Activated CD4-positive, alpha-beta T cell treated with anti-CD3 and anti-CD28 coated beads, Interleukin-2, amount 50 U/mL, for 1 hour (primary cell): ENCODE measurements at places on chromosomes 16 and 17.

DNA sequence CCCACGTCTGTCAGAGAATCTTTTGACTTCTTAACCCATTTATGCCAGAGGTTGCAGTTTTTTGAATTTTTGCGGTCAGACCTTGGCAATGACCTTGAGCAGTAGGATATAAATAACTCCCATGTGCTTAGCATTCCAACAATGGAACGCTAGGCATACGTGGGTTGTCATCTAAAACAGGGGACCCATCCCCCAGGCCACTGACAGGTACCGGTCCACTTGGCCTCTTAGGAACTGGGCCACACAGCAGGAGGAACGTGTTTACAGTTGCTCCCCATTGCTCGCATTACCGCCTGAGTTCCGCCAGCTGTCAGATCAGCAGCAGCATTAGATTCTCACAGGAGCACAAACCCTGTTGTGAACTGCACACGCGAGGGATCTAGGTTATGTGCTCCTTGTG, 76.8 kb upstream of the LGALS9 start:
- no peak for DNase-seq

- no peak for DNase-seq
These were observed 28.3 kb upstream of the TEX2 start for GRCh38 chr17:64291268-64291851.

DNA sequence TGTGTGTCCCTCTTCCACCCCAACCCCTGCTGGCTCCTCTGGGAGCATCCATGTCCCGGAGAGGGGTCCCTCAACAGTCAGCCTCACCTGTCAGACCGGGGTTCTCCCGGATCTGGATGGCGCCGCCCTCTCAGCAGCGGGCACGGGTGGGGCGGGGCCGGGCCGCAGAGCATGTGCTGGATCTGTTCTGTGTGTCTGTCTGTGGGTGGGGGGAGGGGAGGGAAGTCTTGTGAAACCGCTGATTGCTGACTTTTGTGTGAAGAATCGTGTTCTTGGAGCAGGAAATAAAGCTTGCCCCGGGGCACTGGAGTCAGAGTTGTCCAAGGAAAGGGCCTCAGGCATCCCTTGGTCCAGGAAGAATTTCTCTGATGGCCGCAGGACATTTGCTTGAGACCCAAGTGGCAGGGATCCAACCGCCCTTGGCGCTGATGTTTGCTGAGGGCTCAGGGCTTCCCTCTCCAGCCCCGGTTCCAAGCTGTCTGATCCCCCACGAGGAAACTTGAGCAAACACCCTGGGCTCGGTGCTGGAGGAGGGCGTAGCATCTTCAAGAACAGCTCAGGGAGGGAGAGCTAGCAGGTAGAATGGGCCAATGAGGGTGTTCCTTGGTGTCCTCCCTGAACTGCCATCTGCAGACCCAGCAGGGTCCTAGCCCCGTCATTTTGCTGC, 4.5 kb downstream of the NXPH3 start:
- DNase-seq: no peak

DNA sequence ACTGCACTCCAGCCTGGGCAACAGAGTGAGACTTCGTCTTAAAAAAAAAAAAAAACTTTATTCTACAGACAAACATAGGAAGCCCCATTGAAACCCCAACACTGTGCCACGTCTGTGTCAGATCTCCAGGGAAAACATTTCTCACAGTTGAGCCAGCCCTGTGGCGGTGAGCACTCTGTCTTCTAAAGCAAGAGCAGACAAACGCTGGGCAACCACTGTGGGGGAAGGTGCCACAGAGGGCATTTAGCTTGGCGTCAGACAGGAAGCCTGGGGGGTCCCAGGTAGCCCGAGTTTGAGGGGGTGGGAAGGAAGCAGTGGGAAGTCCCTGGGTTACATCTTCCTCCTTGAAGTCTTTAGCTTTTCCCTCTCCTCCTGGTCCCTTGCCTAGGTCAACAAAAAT, 16.0 kb downstream of the C17orf100 start:
- no peak for DNase-seq

DNA sequence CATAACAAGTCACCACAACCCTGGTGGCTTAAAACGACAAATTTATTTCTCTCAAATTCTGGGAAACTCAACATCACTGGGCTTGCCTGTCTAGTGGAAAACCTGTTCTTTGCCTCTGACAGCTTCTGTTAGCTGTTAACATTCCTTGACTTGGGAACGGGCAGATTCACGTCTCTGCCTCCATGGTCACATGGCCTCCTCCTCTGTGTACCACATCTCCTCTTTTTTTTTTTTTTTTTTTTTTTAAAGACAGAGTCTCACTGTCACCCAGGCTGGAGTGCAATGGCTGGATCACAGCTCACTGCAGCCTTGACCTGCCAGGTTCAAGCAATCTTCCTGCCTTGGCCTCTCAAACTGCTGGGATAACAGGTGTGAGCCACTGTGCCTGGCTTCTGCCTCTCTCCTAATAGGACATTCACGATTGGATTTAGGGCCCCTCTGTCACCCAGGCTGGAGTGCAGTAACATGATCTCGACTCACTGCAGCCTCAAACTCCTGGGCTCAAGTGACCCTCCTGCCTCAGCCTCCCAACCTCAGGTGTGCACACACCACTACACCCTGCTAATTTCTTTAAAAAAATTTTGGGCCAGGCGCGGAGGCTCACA, 11.7 kb upstream of the LLGL1 start:
- no peak for DNase-seq

DNA sequence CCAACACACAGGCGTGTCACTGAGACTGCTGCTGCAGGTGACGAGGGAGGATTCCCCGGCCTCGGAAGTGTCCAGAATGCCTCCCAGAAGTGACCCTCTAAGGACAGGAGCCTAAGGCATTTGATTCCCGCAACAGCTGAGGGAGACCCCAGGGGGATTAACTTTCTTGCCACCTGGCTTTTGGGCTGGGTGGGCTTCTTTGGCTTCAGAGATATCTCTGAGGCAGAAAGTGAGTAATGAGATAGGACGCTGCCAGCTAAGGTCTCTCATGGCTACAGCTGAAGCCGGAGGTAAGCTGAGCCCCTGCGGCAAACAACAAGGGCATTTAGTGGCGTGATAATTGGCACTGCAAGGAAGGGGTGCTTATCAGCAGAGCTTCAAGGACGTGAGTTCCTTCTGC, 17.0 kb downstream of the DRC3 start:
- DNase-seq: no peak

DNA sequence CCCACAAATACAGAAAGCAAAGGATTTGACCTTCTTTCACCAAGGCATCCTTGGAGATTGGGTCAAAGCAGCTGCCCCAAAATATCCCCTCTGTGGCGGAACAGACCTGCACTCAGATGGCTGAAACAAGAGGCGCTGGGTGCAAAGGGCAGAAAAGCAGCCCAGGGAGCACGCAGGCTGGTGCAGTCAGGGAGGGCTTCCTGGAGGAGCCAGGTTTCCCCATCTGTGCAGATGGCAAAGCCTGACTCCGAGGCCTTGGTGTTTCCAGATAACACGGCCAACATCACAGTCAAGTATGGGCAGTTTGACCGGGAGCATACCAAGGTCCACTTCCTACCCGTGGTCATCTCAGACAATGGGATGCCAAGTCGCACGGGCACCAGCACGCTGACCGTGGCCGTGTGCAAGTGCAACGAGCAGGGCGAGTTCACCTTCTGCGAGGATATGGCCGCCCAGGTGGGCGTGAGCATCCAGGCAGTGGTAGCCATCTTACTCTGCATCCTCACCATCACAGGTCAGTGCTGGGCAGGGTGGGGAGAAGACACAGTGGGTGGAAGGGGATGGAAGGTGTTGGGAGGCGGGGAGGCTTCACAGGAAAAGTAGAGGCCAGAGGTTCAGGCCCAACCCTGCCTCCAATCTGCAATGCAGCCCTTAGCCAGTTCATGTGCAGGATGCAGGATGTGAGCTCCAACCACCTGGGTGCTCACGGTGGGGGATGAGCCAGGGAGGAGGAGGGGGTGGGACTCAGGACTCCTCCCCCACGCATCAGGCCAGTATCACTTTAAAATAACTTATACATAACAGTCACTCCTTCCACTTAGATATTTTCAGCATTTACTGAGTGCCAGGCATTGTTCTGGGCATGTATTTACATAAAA, 26.4 kb upstream of the BEAN1 start:
- DNase-seq: no peak

- DNase-seq: no peak
These were observed 8.0 kb downstream of the PSMD11 start for GRCh38 chr17:32452281-32452680.

GRCh38 chr16:82150549-82150948, 19.5 kb downstream of the MPHOSPH6 start:
- no peak for DNase-seq

GRCh38 chr17:30082773-30083172, 33.8 kb upstream of the NSRP1 start:
- DNase-seq: no peak

DNA sequence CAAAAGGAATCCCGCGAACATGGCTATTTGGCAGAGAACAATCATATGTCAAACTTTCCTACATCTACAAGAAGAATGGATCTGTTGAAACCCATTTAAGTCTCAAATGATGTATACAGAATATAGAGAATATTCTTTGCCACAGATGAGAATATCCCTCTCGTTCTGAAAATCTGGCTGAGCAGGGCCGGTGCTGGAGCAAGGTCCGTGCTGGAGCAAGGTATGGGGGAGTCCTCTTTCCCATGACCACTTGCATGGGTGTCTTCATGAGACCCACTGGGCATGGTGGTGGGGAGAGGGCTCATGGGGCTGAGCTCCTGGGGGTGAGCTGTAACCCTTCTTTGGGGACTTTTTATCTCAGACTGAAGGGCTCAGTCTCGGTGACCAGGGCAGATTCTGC, 440.9 kb downstream of the SOX9 start:
- no peak for DNase-seq

DNA sequence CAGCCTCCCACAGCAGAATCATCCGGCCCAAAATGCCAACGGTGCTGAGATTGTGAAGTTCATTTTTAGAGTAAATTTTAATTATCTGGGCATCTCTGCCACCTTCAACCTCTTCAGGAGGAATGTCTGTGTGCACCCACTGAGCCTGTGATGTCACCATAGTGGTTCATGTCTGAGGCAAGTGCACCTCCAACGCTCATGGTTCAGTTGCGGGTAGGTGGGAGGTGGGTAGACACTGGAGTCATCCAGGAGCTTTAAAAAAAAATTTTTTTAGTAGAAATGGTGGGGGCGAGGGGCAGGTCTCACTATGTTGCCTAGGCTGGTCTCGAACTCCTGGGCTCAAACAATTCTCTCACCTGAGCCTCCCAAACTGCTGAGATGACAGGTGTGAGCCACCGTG, 1.9 kb downstream of the FLYWCH1 start:
- DNase-seq: no peak

- DNase-seq: no peak
These were observed 6.0 kb upstream of the LPCAT2 start for GRCh38 chr16:55502801-55503366.

DNA sequence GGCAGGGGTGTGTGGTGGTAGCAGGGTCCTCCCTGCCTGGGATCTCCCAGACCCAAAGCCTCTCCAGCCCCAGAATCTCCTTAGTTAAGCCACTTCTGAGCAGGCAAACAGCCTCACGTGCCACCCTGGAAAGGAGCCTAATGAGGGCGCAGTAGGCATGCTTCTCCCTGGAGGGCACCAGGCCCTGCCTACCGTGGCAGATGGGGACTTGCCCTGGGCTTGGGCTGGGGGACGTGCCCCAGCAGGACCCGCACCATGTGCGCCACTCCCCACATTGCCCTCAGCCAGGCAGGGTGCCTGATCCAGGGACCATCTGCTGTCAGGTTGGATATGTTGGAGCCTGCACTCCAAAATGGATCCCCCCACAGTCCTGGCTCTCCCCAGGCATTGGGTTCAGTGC, 14.2 kb downstream of the FAM83G start:
- DNase-seq: no peak

DNA sequence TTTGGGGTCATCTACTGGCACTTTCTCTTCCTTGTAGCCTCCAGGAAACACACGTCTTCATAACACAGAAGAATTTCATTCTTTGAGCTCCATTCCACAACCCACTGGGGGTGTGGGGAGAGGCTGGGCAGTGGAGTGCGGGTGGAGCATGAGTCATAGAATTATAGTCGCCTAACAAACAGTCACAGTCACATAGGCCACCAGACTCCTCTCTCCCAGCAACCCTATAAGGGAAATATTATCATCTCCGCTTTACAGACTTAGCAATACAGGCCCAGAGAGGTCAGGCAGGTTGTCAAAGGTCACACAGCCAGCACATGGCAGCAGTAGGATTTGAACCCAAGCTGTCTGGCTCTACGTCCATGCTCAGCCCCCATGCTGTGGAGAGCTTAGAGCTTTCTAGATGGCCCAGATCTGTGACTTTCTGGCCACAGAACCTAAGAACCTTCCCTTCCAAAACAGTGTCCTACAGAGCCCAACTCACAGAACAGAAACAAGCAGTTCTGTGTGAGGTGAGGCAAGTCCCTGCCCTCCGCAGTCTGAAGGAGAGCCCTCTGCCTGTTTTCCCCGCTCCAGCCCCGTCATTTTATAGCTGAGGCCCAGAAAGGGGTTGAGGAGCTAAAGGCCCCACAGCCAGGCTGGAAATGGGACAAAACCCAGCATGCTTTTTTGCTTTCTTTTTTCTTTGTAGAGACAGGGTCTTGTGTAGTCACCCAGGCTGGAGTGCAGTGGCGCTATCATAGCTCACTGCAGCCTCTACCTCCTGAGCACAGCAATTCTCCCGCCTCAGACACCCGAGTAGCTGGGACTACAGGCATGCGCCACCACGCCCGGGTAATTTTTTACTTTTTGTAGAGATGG, 10.7 kb upstream of the LITAF start:
- no peak for DNase-seq

DNA sequence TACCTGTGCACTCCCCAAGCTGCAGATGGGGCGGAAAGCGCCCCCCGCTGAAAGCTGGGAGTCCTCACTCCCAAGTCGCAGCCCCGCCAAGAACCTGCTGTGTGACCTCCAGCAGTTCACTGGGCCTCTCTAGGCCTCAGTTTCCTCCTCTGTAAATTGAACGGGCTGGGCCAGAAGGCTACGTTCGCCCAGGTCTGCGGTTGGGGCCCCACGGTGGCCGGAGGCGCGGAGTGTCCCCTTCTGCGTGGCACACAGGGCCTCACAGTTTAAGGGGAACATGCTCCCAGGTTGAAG, 628 bp downstream of the GALK1 start:
- no peak for DNase-seq

DNA sequence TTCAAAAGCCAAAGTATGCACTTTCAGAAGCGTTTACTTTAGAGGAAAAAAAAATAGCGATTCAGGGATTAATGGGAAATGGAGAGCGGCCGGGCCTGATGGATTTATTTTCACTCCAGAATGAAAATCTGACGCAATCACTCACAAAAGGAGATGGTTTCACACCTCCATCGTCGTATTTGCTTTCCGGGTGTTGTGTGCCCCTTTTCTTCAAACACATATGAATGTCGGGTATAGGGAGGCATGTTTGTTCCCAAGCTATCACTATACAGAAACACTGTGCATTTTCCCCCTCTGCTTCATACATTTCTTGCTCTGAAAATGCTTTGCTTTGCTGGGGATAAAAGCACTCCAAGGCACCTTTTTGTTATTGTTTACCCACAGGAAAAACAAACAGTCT, 562.2 kb upstream of the ZFHX3 start:
- DNase-seq: no peak

GRCh38 chr17:47072886-47073285, 93.8 kb upstream of the RPRML start:
- no peak for DNase-seq

GRCh38 chr16:12356632-12357340, 380.3 kb downstream of the SNX29 start:
- no peak for DNase-seq

- DNase-seq: no peak
These were observed 45.2 kb downstream of the CLEC16A start for GRCh38 chr16:10989559-10989958.

- DNase-seq: no peak
These were observed 14.9 kb upstream of the TBX21 start for GRCh38 chr17:47717979-47718621.
